ENCODE measurements at places on chromosomes 1 and 21.

GRCh38 chr1:200302192-200302920 is 107.5 kb downstream of the ZNF281 start:
- peaks cover 42% of the 10 kb centered on the region for H3K4me1 ChIP-seq
- no peaks in the 10 kb centered on the region for H3K27me3 ChIP-seq
- H3K4me3 ChIP-seq = peak overlapping the region; percentile 18
- peak overlapping the region; percentile 77 for H3K27ac ChIP-seq
- peak; percentile 56 for DNase-seq

DNA sequence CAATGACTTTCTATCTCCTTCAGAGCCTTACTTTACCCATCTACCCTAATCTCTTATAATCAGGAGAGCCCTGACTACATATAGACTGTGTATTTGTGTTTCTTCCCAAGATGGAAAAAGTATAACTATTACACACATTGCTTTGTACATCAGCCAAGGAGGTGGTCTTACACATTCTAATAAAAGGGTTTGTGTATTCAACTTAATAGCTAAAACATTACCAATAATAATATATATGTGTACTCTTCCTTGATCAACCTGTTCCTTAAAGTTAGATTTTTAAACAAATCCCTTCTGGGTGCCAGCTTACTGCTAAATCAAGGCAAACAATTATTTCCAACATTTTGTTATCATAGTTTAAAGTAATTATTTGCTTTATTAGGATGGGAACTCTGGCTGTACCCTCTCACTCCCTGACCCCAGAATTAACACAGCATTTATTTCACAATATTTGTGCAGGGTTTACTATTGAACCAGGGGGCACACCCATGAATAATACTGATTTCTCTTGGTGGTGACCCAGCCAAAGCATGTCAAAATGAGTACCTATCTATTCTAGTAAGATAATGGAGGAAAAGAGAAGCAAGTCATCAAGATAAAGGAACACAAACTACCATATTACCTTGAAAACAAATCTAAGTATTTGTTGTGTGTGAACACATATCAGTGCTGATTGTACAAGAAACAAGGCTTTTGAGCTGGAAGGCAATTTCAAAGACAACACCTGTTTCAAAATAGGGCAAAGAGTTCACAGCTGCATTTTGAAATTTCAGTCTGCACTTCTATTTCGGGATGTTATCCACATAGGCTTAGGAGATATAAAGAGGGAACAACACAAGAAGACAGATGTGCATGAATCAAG is 30.1 kb upstream of the SLC45A3 start:
- H3K27me3 ChIP-seq = no peaks in the 10 kb centered on the region
- no peak overlapping the region for H3K27ac ChIP-seq
- no peaks in the 10 kb centered on the region for H3K4me1 ChIP-seq
- DNase-seq = no peak
- H3K4me3 ChIP-seq = no peak overlapping the region

DNA sequence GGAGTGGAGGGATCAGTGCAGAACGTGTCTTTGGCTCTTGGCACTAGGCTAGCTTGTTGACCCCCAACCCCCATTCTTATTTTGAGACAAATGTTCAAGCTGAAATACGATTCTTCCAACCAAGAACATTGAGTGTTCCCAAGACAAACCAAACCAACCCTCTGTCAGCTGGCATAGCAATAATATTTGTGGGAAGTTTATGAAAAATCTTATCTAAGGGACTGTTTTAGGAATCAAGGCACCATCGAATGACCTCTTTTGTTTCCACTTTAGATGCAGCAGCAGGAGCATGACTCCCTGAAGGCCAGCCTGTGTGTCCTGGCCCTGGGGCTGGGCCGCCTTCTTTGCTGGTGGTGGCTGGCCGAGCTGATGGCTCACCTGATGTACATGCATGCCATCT is 89.2 kb downstream of the HHAT start:
- no peaks in the 10 kb centered on the region for H3K27me3 ChIP-seq
- no peaks in the 10 kb centered on the region for H3K36me3 ChIP-seq
- H3K27ac ChIP-seq = no peak overlapping the region
- no peak overlapping the region for H3K4me3 ChIP-seq
- H3K4me1 ChIP-seq = no peaks in the 10 kb centered on the region

DNA sequence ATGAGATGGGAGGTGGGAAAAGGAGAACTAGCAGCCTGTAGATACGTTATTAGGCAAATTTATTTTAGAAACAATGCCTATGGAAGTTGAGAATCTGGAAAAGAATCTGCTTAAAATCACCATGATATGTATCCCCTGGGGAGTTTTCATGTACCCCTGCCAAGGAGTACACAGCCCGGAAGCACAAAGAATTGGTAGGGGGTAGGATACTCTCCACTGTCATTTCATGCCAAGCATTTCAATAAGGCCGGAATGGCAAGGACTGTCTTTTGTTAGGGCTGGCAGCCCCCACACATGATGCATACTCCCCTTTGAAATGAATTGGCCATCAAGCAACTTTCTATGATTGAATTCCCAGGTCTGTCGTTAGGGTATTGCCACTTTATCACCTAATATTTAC is 111.5 kb upstream of the APP start:
- H3K4me1 ChIP-seq = no peaks in the 10 kb centered on the region
- H3K36me3 ChIP-seq = no peaks in the 10 kb centered on the region
- no peak overlapping the region for H3K27ac ChIP-seq

DNA sequence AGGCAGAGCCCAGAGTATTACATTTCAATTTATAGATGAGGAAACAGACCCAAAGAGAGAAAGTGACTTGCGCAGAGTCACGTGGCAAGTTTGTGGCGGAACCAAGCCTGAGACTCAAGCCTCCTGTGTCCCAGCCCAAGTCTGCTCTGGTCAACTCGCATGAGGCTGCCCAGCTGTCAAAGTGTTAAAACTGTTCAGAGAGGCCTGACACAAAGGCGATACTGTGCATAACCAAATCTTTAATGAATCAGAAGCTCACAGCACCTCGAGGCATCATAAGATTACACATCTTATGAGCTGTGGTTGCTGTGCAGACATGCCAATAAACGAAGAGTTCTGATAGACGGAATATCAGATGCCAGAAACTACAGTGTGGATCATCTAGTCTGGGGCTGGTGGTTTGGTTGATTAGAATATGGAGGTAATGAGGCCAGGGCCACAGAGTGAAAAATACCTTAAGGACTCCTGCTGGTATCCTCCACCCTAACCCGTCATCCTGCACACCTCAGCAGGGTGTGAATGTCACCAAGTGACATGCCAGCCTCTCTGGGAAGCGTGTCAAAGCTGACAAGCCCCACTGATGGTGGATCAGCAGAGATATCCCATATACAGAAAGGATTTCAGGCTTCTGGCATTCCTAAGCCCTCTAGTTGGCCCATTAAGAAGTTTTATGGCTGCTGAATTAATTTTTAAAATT is 42.2 kb downstream of the TNNT2 start:
- H3K27me3 ChIP-seq = no peaks in the 10 kb centered on the region
- no peak overlapping the region for H3K27ac ChIP-seq
- no peaks in the 10 kb centered on the region for H3K36me3 ChIP-seq
- no peak overlapping the region for H3K4me3 ChIP-seq
- no peaks in the 10 kb centered on the region for H3K4me1 ChIP-seq

Data from body of pancreas (tissue), 4 donors.